HT-29 (cell line): ENCODE measurements at places on chromosomes 13 and 19.

- no peak for DNase-seq
Measured at GRCh38 chr13:97561182-97561581, 127.2 kb downstream of the RAP2A start.

GRCh38 chr13:74103970-74104555 lies 30.1 kb downstream of the KLF12 start:
- DNase-seq: no peak

DNA sequence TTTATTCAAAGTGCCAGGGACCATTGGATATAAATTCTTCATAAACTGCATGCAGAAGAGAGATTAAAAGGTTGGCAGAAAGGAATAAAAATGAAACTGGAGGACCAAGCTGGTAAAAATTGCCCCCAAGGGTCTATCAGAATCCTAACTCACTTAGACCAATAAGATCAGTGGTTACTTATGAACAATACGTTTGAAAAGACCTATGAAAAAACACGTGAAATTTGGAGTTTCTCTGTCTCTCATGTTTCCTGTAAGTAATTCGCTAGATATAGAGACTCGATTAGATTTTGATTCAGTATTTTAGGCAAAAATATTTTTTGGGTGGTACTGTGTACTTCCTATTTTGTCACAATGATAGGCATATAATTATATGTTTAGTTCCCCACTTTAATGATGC lies 22.9 kb downstream of the GARRE1 start:
- DNase-seq: no peak

- DNase-seq: no peak
Measured at GRCh38 chr13:111327730-111328573, 7.5 kb downstream of the TEX29 start.

- no peak for DNase-seq
Measured at GRCh38 chr19:1854542-1855039, 6.3 kb upstream of the REXO1 start.

GRCh38 chr19:4904481-4904880 lies 1.8 kb upstream of the ARRDC5 start:
- DNase-seq: no peak

GRCh38 chr13:101417043-101417406 lies 717 bp upstream of the NALCN start:
- no peak for DNase-seq

DNA sequence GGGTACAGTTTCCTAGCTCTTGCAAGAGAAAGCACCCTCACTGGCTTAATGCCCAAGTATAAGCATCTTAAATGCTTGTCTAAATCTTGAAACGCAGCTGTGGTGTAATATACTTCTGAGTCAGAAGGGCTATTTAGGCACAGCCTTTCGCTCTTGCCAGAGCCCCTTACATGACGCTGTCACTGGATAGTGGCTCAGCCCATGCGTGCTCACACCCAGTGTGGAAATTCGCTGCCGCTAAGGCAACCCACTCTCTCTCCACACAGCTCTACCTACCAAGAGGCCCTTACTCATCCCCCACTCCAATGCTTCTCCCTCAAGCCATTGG lies 24.0 kb downstream of the UQCRFS1 start:
- no peak for DNase-seq

- no peak for DNase-seq
Measured at GRCh38 chr13:83248751-83249150, 633.5 kb downstream of the SLITRK1 start.

- DNase-seq: no peak
Measured at GRCh38 chr13:93776936-93777335, 550.3 kb downstream of the GPC6 start.

DNA sequence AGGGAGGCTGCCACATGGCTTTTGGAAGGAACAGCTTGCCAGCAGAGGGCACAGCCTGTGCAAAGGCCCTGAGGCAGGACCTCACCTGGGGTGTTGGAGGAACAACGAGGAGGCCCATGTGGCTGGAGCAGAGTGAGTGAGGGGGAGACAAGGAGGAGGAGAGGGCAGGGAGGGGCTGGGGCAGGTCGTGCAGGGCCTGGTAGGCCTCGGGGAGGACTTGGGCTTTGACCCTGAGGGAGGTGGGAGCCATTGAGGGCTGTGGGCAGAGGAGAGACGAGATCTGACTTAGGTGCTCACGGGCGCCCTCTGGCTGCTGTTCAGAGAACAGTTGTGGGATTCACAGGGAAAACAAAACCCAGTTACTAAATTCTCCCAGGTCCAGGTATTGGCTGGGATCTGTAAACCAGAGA lies 25.2 kb downstream of the ZNRF4 start:
- DNase-seq: peak; percentile 27
